ENCODE measurements at places on chromosomes 12 and 14. TPM values are rescaled to one million over a fixed set of nuclear protein-coding genes. Genes with fewer than 3 reads are reported as not detected.

DNA sequence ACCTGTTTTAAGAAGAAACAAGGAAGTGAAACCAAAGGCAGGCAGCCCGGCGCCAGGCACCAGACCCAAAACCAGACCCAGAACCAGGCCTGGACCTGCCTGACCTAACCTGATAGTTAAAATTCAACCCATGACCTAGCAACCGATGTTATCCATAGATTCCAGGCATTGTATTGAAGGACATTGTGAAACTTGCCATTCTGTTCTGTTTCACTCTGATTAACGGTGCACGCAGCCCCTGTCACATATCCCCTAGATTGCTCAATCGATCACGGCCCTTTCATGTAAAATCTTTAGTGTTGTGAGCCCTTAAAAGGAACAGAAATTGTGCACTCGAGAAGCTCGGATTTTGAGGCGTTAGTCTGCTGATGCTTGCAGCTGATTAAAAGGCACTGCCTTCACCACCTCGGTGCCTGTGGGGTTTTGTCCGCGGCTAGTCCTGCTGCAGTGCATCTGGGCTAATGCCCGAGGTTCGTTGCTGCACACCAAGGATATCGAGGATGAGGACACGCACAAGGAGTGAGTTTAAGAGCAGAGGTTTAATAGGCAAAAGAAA is 262.5 kb upstream of the TMEM132C start:
- no peak for DNase-seq

DNA sequence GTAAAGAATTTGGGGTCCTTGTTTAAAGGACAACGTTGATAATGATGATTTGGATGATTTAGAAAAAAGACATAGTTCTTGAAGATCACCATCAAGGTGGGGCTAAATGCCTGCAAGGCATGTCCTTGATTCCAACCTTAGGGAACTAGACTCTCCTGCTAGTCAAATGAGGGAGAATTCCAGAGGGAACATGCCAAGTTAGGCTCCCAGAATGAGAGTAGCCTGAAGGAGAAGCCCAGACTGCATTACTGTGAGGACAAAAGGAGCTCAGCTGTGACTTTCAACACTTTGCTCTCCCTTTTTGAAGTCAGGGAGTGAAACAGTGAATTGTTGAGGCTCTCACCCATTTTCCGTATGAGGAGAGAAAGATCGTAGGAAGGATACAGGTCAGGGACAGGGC is 95.2 kb upstream of the TBX3 start:
- no peak for DNase-seq

The TAS2R8 gene
- total RNA-seq, result under 0.01 TPM

DNA sequence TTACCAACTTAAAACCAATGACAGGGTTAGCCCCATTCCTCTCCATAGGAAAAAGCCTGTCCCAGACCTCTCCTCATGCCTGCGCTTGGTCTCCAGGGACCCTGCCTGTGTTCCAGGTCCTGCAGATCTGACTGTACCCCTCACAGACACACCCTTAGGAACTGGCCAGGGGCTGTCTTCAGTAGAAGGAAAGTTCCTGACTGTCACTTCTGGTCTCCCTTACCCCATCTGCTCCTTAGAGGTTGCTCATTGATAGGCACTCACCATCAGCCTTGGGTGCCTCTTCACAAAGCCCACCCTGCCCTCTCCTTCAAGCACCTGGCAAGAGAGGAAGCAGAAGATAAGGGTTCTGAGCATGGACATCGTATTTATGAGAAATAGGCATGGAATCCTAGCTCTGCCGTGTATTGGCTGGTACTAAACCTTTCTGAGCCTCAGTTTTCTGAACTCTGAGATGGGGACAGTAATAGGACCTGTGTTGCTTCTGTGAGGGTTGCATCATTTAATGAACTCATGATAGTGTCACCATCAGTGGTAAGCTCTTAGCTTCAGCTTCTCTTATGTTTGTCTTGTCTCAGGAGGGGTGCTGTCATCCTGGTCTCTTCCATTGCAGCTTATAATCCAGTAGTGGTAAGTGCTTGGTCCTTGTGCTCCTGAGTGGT is 7.5 kb downstream of the DHRS2 start:
- DNase-seq, result no peak

- peak; percentile 67 for DNase-seq
These were observed at the start of gene PYM1 for GRCh38 chr12:55927588-55928502. Gene PYM1, minus strand, starts transcription at chr12:55927894. Its CDS starts 133 bp downstream, at chr12:55927761.

- DNase-seq, result no peak
These were observed 50.9 kb upstream of the BCL2L14 start for GRCh38 chr12:12019881-12020280.
